ENCODE measurements at places on chromosomes 3 and 15.
A peak's percentile ranks its signal among the peaks of the same experiment; 100 is the strongest.

GRCh38 chr3:65497236-65497635 is 541.5 kb downstream of the MAGI1 start:
- no peak for DNase-seq

- DNase-seq, result no peak
These were observed 43.1 kb downstream of the SAMMSON start for GRCh38 chr3:70042641-70043040.

DNA sequence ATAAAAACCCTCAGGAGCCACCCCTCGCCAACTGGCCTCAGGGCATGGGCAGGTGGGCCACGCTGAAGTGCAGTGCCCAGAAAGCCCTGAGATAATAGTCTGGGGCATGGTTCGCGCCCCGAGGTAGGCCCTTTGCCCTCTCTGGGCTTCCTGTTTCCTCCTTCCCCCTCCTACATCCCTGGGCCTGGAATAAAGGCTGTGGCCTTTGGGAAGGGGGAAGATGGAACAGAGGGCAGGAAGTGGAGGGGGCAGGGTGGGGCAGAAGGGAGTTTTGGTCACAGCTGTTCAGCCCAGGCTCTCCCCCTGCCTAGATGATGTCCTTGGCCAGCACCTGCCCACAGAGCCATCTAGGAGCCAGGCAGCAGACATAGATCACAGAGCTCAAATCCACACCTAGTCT is 11.3 kb downstream of the CSRNP1 start:
- DNase-seq, result no peak

- no peak for DNase-seq
These were observed 20.2 kb downstream of the RAF1 start for GRCh38 chr3:12643724-12644123.

- no peak for DNase-seq
These were observed 274.5 kb upstream of the C2CD4B start for GRCh38 chr15:62439543-62440016.

DNA sequence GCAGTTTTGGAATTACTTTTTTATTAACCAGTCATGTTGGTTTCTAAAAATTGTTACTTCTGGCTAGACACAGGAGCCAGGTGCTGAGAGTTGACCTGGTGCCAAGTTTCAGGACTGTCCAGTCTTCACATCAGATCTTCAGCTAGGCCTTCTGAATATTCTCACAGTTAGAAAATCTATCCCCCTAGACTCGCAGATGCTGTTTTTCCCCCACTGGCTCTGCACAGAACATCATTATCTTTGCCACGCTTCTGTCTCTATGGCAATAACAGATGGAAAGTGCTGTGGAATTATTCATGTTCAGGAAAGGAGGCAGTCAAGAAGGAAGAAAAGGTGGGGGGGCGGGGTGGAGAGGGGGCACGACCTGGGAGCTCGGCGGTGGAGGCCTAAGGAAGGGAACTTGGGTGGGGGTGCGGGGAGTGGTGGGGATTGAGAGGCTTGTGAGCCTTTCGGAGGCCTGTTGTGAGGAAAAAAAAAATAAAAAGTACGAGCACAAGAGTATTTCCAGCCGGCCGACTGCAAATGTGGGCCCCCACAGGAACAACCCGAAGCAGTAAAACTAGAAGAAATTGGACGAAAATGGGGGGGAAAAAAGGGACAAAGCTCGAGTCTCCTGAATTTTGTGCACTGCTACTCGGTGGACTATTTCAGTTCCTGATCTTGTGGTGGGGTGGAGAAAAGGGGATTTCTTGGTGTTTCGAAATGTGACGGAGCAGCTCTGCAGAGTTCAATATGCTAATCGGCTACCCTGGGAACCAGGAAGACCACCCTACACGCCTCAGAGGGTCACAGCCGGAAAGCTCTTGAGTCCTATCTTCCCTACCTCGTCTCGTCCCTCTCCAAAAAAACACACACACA is 1.5 kb upstream of the SKIL start:
- no peak for DNase-seq

DNA sequence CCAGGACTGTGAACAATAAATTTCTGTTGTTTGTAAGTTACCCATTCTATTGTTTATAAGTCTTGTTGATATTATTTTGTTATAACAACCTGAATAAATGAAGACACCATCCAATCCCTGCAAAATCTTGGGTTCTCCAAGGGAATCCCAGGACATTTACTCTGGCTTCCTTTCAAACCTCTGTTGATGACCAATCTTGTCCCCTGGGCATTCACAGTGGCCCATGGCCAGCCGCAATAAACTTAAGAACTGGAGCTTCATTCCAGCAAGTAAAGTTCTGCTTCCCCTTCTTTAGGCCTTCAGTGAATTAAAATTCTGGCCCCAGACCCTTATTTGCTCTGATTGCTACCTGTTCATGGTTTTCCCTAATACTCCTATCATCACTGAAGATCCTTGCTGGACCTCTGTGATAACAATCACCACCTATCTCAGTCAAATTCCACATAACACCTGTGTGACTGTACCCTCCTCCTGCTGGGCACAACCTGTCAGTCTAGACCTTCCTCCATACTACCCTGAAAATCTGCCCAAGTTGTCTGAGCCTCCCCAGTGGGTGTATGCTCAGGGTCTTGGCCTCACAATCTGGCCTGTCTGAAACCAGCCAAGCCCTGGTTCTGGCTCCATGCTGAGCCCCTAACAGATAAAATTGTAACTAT is 153.1 kb downstream of the SEMA6D start:
- no peak for DNase-seq

- DNase-seq, result no peak
These were observed 571.8 kb downstream of the EPHB1 start for GRCh38 chr3:135366816-135367215.

DNA sequence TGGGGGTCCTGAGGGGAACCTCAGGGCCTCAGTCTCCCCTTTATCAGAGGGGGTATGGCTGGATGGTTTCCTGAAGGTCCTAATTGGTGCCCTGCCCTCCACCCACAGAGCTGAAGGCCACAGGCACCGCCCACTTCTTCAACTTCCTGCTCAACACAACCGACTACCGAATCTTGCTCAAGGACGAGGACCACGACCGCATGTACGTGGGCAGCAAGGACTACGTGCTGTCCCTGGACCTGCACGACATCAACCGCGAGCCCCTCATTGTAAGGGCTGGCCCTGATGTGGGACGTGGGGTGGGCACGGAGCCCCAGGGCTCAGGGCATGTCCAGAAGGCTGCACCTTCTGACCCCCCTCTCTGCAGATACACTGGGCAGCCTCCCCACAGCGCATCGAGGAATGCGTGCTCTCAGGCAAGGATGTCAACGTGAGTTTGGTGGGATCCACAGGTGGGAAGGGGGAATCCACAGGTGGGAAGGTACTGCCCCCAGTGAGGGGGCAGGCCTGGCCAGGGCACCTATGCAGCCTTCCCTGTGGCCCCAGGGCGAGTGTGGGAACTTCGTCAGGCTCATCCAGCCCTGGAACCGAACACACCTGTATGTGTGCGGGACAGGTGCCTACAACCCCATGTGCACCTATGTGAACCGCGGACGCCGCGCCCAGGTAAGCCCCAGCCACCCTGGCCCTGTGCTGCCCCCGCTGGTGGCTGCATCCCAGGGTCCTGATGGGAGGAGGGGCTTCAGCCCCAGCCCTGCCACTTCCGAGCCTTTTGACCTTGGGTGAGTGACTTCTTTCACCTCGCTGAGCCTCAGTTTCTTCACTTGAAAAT is 17.5 kb upstream of the GNAT1 start:
- no peak for DNase-seq

- DNase-seq, result peak; percentile 89
These were observed 3.6 kb downstream of the CHDH start for GRCh38 chr3:53842436-53843194.

DNA sequence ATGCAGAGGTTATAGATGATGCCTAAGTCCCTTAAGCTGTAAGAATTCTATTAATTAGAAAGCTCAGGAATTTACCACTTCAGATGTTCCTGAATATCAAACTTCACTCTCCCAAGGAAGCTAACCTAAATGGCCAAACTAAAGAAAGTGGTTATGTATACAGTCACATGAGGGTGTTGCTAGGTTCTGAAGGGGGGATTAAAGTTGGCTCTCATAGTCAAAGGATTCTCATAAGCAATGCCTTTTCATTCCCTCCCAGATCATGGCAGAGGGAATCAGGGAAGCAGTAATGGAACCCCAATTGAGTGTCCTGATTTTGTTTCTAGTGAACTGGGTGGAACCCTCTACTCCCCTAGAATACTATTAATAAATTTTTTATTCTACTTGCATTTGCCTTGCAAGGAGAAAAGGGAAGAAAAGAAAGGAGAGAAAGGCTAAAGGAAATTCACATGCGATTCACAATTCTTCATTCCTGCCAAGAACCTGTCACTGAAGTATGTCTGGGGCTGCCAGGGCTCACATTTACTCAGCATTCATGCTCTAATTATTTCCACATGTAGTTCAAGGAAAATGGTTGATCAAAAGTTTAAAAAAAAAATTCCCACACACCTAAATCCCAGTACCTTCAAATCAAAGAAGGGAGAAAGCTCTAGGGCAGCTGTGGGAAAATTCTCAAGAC is 25.1 kb downstream of the FSTL1 start:
- DNase-seq, result no peak

DNA sequence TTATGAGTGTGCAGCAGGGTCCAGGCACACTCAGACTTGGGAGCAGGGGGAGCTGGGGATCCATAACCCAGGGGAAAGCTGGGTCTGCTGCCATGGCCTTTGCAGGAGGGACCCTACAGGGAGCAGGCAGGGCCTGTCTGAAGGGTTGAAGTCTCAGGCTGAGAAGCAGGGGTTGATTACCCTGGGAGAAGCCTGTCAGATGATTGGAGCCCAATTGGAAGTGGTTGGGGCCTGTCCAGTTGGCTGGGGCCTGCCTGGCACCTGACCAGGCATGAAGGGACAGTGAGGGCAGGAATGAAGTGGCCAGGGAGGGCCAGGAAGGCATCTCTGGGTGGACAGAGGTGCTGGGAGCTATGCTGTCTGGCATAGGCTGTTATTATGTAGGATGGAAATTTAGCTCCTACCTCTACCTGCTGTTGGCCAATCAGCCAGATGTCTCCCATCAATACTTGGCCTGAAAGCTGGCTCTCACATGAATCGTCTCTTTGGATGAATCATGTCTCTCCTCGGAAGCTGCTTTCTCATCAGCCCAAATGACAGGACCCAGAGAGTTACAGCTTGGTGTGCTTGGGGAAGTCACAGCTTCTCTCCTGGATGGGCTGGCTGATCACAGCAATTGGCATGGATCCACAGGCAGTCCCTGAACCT is 27.4 kb upstream of the SLCO2A1 start:
- no peak for DNase-seq

DNA sequence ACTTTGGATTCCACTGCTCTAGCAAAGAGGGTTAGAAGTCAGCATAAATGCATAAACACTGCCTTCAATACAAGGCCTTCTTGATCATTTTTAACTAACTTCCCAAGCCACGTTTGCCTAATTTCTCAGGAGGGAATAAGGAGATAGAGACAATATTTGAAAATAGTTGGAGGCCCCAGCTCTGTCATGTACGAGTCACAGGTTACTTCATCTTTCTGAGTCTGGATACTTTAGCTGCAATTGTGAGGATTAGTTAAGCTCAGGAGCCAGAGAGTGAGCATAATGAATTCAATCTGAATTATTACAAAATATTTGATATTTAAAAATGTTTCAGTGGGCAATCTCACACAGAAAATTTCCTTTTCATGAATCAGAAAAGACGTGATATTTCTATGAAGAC is 298.9 kb downstream of the SHOX2 start:
- no peak for DNase-seq

DNA sequence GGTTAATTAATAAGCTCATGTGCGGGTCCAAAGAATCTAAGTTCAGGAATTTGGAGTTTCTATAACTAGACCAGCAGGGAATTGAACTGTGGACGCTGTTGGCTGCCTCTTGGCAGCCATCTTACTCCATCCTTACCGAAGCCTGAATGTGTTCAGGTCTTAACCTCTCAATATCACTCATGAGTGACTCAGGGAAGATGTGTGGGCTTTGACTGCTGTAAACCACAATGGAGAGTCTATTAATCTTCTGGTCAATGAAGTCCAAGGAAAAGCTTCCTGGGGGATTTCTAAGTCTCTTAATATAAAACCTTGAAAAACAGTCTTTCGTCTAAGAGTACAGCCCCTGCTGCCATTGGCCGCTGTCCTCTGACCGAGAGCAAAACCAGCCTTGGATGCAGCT is 46.7 kb upstream of the OXTR start:
- no peak for DNase-seq

GRCh38 chr3:128610451-128611070 is 40.1 kb downstream of the RPN1 start:
- DNase-seq, result no peak

DNA sequence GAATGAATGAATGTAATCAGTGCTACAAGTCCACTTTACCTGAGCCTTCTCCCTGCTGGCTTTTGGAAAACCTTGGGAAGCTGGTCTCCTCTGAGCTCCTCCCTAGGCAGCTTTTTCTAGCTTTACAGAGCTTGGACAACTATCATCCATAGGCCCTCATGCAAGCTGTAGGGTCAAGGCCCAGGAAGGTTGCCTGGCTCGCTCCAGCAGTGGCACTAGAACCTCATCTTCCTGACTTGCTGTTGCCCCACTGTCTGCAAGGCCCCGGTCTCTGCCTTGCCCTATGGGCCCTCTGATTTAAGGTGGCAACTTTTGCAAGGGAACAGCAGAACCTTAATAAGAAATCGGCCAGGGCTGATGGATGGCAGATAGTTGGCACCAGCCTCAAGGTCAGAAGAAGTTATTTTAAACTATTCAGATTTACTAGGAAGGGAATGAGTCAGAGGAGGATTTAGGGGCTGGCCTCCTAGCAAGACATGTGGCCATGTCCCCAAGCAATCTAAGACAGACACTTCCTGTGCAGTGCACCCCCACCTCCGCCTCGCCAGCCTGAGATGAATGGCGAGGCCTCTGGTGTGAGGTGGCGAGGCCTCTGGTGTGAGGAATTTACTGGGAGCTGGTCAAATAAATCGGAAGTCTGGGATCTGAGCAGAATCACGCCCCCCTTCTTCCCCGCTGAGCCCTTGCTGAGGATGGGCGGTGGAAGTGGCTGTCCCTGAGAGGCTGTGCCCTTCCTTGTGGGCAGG is 180.8 kb downstream of the MEGF11 start:
- DNase-seq, result no peak

GRCh38 chr15:91855684-91856489 is 2.4 kb downstream of the SLCO3A1 start:
- DNase-seq, result no peak

GRCh38 chr3:45781271-45781670 is 15.1 kb downstream of the SLC6A20 start:
- DNase-seq, result no peak

DNA sequence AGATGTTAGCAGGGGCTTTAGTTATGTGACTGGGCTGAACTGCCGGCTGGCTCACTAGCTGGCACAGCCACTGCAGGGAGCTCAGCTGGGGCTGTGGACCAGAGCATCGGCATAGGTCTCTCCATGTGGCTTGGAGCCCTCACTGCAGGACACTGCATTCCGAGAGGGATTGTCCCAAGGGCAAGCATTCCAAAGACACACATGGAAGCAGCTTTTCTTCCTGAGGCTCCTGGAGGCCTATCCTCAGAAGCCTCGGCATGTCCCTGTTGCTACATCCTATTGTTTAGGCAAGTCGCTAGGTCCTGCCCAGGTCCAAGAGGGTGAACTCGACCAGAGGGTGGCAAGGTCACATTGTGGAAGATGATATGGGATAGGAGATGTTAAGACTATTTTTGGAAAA is 209.8 kb downstream of the PLCL2 start:
- DNase-seq, result no peak
